ENCODE measurements at places on chromosomes 7 and 10.

DNA sequence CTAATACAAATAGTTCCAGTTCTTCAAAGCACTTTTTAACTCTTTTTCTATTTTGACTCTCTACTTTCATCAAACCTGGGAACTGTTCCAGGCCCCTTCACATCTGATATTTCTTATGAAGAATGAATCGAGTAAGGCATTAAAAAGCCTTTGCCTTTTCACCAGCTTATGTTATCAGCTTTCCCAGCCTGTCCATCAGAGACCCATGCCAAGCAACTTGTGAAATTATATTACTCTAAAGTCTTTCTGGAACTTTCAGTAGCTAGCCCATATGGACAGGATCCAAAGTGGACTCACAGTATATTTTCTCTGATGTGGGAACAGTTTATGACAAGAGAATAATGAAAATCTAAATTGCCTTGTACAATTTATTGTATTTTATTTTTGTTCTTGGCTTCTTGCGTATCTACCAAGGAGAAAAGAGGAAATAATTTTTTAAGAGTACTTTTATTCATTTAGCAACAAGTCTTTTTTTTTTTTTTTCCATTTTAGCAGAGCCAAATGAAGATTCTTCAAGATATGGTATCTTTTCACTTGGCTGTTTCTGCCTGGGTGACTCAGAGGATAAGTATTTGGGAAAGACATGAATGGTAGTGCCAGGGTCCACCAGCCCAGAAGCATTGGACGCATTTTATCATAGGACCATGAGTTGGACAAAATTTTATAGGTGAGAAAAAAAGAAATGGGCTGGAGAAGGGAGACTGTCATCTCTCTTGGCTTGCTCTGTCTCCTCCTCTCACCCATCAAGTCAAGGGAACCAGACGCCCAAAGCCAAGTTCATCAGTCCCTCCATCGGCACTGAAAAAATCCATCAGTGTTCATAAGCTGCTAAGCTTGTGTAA, 195.8 kb upstream of the NEBL start:
- no peak for DNase-seq

DNA sequence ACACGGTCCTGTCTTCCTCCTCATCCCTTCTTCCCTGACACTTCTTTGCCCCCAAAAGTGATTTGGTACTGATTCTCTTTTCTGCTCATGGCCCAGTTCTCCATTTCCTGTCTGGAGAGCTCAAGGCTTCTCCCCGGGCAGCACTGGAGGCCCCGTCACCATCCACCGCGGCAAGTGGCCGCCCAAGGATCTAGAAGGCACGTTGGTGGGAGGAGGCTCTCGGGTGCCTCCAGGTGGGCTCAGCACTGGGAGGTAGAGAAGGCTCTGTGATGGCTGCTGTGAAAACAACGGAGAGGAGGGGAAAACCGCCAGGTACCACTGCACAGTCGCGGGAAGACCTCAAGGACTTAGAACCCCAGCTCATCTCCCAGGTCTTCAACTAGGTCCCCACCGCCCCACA, 134.4 kb downstream of the NEURL1 start:
- no peak for DNase-seq

DNA sequence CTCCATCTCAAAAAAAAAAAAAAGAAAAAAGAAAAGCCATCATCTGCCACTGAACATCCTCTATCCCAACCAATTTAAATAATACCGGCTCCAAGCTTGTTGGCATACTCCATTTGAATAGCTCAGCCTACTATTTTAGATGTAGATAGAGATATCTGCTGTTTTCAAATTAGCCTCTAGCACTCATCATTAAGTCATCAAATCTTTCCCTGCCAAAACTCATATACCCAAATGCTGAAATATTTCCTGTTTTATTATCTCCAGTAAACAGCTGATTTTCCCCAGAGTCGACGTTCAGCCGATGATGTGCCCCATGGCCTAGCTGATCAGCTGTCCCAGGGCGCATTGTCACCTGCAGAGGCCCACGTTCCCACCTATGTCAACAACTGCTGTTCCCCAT, 34.5 kb upstream of the FRMD4A start:
- DNase-seq: no peak

DNA sequence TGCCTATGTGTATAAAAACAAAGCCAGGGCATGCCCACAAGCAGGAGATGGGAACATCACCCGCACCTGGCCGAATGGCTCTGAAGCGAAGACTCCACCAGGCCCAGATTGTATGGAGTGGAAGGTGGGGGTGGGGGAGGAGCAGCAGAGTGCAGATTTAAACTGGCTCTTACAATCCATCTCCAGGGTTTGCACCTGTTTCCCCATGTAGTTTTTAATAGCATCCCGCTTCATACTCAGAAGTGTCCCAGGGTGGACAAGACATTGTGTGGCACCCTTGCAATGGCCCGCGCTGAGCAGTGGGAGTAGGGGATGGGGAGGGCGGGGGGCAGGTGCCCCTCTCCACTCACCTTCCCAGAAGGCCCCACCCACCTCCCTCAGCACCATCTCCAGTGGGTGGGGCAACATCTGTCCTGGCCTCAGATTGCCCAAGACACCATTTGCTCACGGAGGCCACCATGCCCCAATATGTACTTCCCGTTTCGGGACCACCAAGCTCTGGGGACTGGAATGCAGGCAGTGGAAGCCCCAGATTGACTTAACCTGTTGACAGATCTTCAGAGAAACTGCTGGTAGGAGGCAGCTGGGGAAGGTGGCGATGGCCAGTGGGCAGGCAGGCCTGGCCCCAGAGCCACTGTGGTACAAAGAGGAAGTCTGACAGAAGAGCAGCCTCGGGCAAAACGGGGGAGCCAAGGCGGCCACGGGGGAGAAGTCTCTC, 23.0 kb downstream of the VSIR start:
- DNase-seq: no peak

GRCh38 chr10:83184641-83185040, 954.7 kb upstream of the GHITM start:
- DNase-seq: no peak

- no peak for DNase-seq
Measured at GRCh38 chr10:31148951-31149350, 117.3 kb upstream of the ZNF438 start.

GRCh38 chr7:63521-64021, 128.8 kb upstream of the FAM20C start:
- no peak for DNase-seq

DNA sequence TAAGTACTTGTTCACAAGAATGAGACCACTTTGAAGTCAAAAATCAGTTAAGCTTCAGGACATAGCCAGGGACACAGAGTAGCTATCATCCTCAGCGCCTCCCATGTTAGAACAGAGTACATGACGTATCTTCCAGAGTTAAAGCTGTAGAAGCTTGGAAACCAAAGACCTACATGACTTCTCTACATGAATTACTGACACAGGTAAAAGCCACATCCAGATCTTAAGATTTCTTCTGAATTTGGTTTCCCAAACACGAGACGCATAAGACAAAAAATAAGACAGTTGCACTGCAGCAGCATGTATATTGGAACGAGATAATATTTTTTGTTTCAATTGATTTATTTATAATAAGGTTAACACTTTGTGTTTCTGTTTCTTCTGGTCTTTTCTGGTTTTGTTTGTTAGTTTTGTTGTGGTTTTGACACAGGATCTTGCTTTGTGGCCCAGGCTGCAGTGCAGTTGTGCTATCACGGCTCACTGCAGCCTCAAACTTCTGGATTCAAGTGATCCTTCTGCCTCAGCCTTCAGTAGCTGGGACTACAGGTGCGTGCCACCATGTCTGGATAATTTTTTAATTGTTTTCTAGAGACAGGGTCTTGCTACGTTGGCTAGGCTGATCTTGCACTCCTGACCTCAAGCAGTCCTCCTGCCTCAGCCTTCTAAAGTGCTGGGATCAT, 10.2 kb upstream of the EPC1 start:
- DNase-seq: no peak

DNA sequence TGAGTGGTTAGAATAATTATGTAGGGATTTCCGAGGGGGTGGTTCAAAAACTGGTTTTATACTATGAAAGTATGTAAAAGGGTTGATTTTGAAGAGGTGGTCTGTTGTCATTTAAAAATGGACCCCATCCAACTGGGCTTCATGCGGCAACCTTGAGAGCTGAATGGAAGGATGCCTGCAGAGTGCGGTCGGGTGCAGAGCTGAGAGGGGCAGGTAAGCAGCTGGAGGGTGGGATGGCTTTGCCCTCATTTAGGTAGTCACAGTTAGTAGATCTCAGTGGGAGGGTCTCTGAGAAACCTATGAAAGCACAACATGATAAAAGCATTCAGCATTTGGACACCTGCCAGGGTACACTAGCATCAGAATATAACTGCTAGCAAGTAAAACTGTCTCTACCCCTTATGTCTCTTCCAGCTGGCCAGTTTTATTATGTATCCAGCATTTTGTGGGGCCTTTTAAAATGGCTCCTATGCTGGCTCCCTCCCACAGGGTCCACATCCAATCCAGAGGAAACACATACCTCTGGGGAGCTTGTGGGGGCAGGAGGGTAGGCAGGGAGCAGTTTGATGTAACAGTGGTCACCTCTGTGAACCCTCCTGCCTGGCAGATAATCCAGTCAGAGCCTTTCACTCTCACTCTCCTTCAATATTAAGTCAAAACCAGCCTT, 75.9 kb upstream of the MAGI2 start:
- DNase-seq: no peak

DNA sequence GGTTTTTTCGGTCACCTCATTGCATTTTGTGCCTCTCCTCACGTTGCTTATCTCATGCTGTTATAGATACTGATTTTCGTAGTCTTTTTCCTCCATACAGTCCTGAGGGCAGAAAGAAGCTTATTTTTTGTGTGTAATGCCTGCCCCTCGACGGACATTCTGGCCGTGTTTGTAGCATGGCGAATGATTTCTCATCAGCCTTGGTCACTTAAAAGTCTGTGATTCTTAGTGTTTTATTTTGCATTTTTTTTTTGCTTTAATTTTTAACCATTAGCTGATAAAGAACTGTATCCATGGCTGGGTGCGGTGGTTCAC, 469 bp upstream of the NOC3L start:
- DNase-seq: no peak

GRCh38 chr7:139455789-139456188, 27.7 kb downstream of the KLRG2 start:
- no peak for DNase-seq

DNA sequence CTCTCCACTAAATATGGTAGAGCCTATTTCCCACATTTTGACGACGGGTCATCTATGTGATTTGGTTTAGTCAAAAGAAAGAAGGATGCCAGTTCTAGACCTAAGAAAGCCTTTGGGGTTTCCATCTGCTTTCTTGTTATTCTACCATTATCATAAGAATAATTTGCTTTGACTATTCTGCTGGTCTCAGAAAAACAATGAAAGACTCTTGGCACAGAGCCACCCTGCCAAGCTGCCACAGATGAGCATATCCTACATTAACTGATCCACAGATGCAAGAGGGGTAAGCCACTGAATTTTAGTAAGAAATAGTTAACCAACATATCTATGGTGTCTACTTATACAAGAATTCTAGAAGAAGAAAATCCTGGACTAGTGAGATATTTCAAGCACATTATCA, 158.6 kb upstream of the MAGI2 start:
- DNase-seq: no peak

DNA sequence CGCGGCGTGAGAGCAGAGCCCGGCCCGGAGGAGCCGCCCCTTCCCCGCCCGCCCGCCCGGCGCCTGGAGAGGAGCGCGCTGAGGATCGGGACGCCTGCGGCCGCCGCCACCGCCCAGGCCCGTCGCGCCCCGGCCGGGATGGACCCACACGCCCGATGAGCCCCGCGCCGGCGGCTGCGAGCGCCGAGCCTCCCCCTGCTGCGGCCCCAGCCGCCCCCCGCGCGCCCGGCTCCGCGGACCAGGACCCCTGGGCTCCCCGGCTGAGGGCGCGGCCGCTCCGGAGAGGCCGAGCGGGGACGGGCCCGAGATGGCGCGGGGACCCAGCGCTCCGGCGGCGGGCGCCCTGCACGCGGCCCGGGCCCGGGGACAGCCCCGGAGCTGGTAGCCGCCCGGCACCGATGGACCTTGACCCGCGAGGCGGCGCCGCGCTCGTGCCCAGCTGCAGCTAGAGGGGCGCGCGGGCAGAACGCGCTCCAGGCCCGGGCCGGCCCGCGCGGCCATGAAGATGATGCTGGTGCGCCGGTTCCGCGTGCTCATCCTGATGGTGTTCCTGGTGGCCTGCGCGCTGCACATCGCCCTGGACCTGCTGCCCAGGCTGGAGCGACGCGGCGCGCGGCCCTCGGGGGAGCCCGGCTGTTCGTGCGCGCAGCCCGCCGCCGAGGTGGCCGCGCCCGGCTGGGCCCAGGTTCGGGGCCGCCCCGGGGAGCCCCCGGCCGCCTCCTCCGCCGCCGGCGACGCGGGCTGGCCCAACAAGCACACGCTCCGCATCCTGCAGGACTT, 520 bp downstream of the FAM20C start:
- no peak for DNase-seq

DNA sequence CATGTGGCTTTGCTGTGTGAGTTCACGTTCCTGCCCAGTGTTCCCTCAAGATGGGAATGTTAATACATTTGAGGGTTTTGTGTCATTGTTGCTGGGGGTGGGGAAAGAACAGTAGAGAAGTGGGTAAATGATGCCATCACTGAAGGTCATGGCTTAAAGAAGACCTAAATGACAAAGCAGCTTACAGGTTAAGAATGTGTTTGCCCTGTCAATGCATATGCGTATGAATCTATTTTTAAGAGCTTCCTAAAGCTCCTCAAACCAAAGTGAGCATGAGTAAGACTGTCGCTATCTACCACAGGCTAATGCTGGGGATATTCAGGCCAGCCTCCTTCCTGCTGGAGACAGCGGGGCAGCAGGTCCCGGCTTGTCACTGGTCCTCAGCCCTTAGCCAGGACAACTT, 162.9 kb downstream of the CREB5 start:
- no peak for DNase-seq

DNA sequence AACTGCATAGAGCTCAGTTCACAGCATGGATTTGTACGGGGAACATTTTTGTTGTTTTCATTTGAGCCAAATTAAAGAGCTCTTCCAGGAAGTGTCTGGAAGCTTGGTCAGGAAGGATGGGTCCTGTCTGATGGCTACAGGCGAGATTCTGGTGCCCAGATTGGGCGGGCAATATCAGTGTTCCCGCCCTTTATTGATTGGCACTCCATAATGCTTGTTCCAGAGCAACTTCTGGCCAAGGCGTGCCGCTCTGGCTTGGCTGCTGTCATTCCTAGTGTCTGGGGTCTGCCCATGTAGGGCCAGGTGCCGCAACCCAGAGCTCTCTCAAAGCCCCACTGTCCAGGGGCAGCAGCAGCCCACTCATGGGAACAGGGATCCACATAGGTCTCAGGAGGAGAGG, 45.9 kb downstream of the RAMP3 start:
- DNase-seq: no peak

DNA sequence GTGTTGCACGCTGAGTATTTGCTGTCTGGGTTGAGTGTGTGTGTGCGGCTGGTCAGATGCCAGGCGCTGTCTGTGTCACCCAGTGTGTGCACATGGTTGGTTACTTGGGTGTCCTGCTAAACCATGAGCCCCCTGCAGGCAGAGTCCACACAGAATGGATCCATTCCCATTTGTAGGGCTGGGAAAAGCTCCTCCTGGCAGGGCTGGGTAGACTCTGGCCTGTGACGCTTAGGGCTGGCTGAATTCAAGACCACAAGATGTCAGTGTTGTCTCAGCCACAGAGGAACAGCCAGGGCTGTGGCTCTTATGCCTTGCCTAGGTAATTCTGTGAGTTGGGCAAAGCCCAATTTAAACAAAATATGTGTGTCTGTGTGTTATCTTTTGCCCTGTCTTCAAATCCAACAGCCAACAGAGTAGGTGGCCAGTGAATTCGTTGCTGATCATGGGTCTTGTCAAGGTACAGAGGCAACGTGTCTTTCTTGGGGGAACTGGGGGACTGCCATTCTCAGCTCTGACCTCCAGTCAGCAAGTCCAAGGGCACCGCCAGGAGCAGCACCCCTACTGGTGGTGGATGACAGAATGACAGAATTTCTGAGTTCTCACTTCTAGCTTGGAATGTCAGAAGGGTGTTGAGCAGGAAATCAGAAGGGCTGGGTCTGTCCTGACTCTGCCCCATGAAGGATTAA, 285.1 kb downstream of the CCSER2 start:
- DNase-seq: no peak
